ENCODE measurements at places on chromosomes 13 and 19. TPM values are rescaled to one million over a fixed set of nuclear protein-coding genes. Genes with fewer than 3 reads are reported as not detected.

- no peak for DNase-seq
Measured at GRCh38 chr13:112893570-112894422, 75.2 kb upstream of the MCF2L start.

VSIG10L gene
- 5.0 TPM for polyA plus RNA-seq

DACT3 gene
- 29.1 TPM for polyA plus RNA-seq

- no peak for DNase-seq
Measured at GRCh38 chr19:10269333-10270179, 1.4 kb upstream of the ICAM1 start.

DNA sequence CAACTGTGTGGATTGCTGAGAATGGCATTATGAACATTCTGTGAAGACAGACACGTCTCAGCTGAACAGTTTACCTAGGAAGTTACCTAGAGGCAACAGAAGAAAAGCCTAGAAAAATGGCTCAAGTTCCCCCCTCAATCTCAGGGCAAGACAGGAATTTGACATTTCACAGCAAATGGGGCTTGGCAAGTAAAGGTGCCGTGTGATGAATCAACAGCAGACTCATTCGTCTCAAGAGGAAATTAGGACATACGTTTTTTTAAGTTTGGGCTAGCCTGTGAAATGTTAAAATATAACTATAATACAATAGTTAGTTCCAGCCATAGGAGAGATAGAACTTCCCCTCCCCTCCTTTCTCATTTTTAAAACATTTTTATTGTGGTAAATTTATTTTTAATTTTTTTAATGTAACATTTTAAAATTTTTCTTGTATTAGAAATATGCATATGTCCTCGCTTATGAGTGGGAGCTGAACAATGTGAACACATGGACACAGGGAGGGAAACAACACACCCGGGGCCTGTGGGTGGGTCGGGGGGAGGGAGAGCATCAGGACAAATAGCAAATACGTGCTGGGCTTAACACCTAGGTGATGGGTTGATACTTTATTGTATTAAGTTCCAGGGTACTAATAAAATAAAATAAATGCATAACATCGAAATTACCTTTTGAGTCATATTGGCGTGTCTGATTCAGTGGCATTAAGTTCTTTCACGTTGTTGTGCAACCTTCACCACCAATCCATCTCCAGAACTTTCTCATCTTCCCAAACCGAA lies 116.0 kb downstream of the COL4A2 start:
- no peak for DNase-seq

Data from right renal pelvis (tissue), 4 donors.